ENCODE measurements at places on chromosomes 3 and 15.

DNA sequence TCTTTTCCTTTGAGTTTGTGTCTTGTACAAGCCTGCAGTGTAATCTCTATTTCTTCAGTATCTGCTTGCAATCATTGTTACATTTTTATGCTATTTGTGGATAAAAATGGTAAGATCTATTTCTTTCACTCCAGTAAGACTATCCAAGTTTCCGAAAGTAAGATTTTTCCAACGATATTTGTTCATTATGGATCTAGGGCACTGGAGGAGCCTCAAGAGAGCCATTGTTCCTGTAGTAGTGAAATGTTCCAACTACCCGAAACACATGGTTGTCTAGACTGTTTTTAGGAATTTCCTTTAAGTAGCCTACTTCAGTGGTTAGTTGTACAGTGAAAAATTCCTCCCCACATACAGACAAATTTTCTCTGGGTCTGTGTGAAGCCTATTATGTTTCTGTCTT, 597.4 kb downstream of the RSL24D1 start:
- no peak for DNase-seq

GRCh38 chr15:82995076-82995475, 9.1 kb downstream of the RAMAC start:
- DNase-seq, result no peak

DNA sequence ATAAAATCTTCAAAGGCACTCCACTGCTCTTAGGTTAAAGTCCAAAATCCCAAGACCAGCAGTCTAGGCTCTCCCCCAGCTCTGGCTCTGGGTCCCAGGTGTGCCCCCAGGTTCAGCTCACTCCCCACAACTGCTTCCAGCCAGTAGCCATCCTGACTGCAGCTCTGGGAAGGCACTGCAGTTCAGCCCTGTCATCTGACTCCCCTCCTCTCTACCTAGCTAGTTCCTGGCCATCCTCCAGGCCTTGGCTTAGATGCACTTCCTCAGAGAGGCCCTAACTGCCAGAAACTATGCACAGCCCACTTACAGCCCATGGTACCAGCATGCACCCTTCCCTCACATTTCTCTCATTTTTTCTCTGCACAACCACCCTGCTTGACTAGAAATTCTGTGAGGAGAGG, 25.5 kb downstream of the TBC1D2B start:
- peak; percentile 65 for DNase-seq

DNA sequence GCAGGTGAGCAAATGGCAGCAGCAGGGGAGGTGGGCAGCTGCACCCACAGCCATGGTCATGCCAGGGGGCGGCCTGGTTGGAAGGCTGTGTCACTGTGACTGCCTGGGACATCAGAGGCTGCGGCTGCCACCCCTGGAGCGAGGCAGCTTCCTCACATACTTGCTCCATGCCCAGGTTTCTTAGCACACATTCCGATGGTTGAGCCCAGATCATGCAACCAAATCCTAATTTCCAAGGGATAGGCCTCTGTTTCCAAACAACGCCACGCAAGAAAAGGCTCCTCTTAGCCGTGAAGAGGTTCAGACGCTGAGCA, 11.6 kb upstream of the NRROS start:
- no peak for DNase-seq

- DNase-seq, result no peak
Observed at GRCh38 chr3:3433711-3434110, 254.2 kb upstream of the CRBN start.

GRCh38 chr3:121165397-121165837, 257.4 kb downstream of the STXBP5L start:
- no peak for DNase-seq
